Cardiac fibroblast (primary cell): ENCODE measurements at places on chromosomes 7 and 10.
A peak's percentile ranks its signal among the peaks of the same experiment; 100 is the strongest.

- DNase-seq = peak; percentile 59
These were observed 32.9 kb upstream of the CUX1 start for GRCh38 chr7:101784292-101785127.

GRCh38 chr10:102175415-102175814 is 23.2 kb downstream of the NOLC1 start:
- peak; percentile 28 for DNase-seq

- DNase-seq = no peak
These were observed 42.1 kb downstream of the ST8SIA6 start for GRCh38 chr10:17412323-17412722.

DNA sequence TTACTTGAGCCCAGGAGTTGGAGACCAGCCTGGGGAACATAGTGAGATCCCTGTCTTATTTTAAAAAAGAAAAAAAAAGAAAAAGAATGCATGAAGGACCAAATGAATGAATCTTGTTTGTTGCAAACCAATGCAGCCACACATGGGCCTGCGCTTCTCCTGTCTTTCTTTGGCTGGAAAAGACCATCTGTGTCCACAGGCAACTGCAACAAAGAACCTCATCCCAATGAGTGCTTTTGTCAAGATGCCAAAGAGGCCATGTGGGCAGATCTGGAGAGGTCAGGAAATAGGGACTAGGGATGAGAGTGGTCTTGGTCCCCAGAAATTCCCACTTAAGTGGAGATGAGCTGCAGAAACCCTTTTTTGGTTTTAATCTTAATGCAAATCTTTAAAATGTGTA is 49.8 kb upstream of the DUSP5 start:
- no peak for DNase-seq

DNA sequence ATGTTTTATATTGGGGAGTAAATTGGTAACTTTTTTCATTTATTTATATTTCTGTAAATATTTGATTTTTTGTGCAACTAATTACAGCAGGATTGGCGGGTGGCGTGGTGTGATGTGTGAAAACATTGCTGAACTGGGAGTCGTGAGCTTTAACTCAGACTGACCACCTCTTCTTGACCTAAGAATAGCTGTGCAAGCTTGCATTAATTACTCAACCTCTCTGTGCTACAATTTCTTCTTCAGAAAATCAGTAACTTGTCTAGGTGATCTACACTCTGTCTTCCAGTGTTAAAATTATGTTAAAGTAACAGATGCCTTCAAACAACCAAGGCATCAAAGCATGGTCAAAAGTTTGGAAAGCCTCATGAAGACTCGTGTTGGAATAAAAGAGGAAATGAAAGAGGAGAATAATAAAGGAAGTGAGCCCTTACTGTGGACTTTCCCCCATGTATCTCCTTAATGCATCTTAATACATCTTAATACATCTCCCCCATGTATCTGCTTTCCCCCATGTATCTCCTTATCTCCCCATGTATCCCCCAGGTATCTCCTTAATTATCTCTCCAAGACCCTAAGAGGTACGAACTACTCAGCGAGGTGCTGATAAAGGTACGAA is 71.2 kb downstream of the SVIL start:
- no peak for DNase-seq

DNA sequence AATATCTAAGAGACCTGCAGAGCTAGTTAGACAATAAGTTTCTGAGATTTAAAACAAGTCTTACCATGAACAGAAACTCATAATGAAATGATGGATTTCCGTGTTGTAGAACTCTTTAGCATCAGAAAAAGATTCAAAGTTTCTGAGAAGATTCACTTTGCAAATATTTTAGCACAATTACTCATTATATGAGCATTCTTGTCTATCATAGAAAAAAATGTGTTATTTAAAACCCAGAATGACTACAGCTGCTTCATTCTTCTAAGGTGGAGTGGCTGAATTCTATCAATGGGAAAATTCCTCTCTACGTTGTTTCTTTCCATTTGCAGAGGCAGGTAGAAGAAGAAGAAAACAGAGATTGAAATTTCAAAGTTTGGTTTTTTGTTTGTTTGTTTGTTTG is 21.0 kb upstream of the RALA start:
- peak; percentile 64 for DNase-seq

DNA sequence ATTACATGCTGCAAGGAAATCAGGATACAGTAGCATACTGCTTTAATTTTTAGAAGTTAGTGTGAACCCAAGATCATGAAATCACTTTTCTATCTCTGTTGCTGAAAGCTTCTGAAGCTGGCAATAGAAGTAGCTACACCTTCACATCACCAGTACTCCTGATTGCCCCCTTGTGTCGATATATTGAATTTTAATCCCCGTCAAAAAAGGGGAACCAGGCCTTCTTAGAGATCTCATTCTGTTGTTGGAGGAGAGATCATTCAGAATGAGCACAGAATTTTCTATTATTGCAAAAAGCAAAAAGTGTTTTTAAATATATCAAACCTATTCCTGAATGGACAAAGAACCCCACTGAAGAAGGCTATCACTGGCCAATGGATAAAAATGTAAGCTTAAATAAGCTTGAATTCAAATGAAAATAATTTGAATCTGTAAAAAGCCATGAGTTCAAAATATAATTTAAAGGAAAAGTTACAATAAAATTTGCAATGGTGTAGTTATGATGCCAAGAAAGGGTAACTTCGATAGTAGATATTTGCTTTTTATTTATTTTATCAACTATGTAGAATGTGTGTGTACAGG is 39.7 kb upstream of the TEX47 start:
- peak; percentile 10 for DNase-seq

GRCh38 chr10:128884496-128885072 is 582.5 kb upstream of the MGMT start:
- no peak for DNase-seq

DNA sequence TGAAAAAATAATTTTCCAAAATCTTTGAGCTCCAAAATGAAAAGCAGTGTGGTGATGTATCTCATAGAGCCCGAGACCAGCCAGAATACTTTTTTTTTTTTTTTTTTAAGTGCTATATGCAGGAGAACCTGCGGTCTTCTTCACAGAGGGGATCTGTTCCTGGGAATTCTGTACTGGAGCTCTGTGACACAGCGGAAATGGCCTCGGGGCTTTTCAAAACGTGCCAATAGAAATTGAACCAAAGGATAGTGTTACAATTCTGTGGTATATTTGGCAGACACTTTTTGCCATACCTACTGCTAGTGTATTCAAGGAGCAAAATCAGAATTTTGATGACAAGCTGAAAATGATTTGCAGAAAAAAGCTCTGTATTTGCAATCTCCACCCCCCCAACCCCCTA is 1429.3 kb upstream of the LRRTM3 start:
- DNase-seq = no peak

DNA sequence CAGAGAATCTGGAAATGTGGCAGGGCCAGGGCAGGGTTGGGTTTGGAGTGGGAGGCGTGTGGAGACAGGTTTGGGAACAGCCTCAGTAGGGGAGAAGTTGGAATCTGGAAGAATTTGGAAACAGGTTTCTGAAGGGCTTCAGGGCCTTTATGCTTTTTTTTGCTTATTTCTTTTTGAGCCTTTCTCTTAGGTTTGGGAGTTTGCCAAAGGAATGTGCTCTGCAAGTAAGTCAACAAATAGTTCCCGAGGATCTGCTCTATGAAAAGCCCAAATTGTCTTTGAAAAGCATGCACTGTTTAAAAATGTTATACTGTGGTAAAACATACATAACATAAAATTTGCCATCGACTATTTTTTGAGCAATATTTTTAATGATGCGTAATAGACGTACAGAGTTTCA is 86.7 kb upstream of the ADRB1 start:
- peak; percentile 84 for DNase-seq

DNA sequence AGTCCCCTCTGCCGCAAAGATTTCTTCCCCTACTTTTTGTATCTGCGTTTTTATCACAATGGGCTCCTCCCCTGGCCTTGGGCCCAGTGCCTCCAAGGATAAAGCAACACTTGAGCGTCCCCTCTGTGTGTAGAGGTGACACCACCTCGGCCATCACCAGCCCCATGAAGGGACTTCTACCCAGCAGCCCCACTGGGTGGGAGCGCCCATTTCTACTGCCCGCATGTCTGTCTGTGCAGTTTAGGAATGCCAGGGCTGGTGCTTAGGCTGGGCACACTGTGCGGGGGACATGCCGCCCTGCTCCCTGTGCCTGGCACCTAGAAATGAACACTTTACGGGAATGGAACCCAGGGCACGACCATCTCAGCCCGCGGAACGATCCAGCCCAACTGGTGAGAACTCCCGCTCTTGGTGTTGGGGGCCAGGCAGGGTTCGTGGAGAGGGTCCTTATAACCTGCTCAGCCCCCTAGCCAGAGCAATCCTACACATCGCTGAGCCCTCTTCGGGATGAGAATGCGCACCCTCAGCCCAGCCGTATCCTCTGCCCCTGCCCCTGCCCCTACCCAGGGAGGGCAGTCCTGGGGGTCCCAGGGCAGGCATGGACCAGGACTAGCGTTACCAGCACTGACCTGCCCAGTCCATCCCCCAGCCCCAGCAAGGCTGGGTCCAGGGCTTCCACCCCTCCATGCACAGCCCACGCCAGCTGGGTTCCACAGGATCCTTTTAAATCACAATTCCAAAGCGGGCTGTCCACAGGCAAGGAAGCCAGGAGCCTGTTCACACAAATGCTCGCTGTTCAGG is 12.8 kb downstream of the CRYGN start:
- no peak for DNase-seq

DNA sequence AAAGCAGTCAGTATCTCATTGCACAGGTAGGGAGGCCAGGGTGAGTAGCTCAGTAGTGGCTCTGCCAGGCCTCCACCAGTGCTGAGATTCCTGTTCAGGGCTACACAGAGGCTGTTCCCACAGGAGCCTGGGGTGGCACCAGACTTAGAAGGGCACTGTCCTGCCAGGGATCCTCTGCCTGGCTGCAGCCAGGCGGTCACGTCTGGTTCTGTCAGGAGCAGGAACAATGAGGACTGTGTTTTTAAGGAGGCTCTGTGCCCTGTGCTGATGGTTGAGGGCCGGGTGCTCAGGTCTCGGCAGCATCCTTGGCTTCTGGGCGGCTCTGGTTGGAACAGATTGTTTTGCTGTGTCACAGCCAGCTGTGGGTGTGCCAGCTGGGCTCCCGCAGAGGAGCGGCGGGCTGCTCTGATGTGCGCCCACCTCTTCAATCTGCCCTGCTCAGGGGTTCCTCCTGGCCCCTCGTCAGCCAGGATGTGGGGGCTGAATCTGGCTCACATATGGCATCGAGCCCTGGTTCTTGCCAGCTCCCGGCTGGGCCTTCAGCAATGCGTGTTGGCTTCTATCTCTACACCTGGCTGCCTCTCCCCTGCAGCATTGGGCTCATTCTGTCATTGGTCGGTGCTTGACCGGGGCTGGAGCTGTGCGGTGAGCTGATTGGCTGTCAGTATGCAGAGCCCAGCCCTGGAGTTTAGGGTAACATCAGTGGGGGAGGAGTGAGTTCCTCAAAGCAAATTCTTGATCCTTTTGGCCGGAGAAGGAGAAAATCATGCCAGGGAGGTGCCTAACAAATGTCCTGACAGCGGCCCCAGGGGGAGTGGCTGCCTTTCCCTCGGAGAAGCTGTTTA is 41.2 kb downstream of the TACR2 start:
- DNase-seq = no peak

DNA sequence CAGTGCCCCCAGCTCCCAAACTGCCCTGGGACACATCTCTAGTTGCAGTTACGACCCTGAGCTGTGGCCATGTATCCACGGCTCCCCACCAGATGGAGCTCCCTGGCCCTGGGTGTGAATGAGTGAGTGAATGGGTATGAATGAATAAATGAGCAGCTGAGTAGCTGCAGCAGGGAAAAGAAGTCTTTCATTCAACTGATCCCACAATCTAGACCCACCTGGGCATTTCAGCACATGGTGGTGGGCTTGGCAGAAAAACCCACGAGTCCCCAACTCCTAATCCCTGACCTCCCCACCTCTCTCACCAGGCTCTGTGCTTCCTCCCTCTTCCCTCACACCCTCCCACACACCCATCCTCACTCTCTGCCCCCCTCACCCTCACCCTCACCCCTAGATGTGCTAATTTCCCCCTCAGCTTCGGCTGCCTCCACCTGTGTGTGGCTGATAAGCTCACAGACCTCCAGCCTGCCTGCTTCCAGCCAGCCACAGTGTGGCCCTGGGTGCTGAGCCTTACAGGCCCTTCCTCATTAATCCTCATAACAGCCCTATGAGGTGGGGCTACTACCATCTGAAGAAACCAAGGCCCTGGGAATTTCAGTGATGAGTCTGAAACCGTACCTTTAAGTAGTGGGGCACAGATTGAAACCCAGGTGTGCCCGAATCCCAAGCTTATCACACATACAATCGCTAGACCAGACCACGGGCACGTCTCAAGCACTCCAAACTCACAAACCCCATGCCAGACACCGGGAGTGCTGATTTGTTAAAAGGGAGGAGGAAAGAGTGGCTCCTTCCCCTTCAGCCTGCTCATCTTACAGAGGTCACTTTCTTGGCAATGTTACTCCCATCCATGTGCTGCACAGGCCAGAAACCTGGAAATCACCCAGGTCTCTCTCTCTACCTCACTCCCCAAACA is 2.2 kb upstream of the ATP6V1F start:
- peak; percentile 72 for DNase-seq

- no peak for DNase-seq
These were observed 32.9 kb downstream of the VOPP1 start for GRCh38 chr7:55539380-55539779.

DNA sequence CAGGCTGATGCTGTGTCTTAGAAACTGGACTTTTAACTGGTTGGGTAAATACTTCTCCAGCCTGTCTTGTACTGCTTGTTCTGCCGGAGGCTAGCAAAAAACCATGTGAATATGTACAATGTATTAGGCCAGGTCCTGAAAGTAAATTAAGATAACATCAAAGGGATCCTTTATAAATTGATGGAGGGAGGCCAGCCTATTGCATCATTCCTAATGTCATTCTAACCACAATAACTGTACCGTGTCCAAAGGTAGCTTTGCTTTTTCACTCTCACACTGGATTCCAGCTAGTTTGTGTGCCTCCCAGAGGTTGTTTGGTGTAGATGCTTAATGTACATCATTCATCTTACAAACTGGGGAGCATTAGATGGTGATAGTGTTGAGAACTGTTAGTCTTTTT is 91.2 kb upstream of the SEM1 start:
- DNase-seq = no peak

- DNase-seq = no peak
These were observed 667.6 kb upstream of the CELF2 start for GRCh38 chr10:10350050-10350449.

DNA sequence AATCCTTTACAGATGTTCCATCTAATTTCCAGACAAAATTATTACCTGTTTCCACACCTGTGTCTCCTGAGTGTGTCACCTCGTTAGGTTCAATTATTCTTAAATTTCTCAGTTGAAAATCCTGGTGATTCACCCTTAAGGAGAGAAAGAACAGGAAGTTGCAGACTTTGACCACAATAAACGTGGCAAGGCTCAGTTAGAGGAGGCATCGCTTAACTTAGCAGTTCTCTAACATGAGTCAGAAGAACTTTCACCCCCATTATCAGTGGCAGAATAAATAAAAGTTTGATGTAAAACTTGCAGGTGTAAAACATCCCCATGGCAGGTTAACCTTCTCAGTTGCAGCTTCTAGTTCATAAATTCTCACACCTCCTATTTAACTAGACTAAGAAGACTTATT is 8.3 kb downstream of the XPNPEP1 start:
- DNase-seq = peak; percentile 90
